Tibial artery (tissue), 4 donors: ENCODE measurements at places on chromosomes 3 and 15.

DNA sequence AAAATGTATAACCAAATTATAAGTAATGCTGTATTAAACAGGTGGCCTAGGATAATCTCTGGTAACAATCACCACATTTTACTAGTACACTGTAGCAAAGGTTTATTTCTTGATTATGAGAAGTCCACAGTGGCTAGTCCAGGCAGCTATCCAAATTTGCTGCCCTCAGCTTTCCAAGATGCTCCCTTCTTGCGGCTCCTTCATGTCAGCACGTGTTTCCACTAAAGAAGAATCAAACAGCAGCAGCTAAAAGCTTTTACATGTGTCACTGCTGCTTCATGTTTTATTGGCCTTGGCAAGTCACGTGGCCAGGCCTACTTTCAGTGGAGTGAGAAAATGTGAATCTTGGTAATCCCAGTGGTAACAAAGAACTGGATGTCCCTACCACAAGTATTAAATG is 5.6 kb upstream of the RBMS3 start:
- no peaks in the 10 kb centered on the region for H3K36me3 ChIP-seq
- H3K27me3 ChIP-seq, result no peaks in the 10 kb centered on the region
- no peak overlapping the region for H3K4me3 ChIP-seq
- no peak overlapping the region for H3K27ac ChIP-seq

GRCh38 chr3:189632242-189632641 is 1.1 kb downstream of the TP63 start:
- H3K27ac ChIP-seq, result no peak overlapping the region
- no peaks in the 10 kb centered on the region for H3K36me3 ChIP-seq
- peaks cover 9% of the 10 kb centered on the region for H3K4me1 ChIP-seq
- no peaks in the 10 kb centered on the region for H3K27me3 ChIP-seq
- H3K4me3 ChIP-seq, result no peak overlapping the region

GRCh38 chr3:127172211-127172610 is 20.7 kb upstream of the PRR23E start:
- H3K4me1 ChIP-seq, result peaks cover 5% of the 10 kb centered on the region
- no peak for DNase-seq
- no peak overlapping the region for H3K27ac ChIP-seq

DNA sequence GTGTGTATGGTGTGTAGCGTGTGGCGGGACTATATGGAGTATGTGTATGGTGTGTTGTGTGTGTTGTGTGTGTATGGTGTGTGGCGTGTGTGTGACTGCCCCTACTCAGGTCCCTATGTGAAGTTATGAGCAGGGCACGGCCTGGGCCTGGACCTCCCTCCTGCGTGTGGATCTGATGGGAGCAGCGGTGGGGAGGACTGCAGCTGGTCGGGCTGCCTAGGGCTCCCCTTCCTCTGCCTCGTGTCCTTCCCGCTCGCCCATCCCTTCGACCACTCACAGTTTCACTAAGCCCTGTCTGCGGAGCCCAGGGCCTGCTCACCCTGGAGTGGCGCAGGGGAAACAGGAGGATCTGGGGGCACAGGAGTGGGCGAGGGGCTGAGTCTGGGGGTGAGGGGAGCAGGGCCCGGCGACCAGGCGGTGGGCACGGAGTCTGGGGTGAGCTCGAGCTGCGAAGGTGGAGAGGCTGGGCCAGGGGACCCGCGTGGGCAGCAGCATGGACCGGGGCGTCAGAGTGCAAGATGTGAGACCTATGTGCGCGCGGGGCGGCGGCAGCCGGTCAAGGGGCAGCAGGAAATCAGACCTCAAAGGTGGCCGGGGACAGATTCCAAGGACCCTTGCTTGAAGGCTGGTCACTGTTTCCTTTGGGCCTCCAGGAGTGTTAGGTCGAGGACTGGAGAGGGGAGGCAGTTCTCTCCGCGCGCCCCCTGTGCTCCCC is 26.6 kb downstream of the GABRA5 start:
- no peaks in the 10 kb centered on the region for H3K27me3 ChIP-seq
- H3K27ac ChIP-seq, result no peak overlapping the region

DNA sequence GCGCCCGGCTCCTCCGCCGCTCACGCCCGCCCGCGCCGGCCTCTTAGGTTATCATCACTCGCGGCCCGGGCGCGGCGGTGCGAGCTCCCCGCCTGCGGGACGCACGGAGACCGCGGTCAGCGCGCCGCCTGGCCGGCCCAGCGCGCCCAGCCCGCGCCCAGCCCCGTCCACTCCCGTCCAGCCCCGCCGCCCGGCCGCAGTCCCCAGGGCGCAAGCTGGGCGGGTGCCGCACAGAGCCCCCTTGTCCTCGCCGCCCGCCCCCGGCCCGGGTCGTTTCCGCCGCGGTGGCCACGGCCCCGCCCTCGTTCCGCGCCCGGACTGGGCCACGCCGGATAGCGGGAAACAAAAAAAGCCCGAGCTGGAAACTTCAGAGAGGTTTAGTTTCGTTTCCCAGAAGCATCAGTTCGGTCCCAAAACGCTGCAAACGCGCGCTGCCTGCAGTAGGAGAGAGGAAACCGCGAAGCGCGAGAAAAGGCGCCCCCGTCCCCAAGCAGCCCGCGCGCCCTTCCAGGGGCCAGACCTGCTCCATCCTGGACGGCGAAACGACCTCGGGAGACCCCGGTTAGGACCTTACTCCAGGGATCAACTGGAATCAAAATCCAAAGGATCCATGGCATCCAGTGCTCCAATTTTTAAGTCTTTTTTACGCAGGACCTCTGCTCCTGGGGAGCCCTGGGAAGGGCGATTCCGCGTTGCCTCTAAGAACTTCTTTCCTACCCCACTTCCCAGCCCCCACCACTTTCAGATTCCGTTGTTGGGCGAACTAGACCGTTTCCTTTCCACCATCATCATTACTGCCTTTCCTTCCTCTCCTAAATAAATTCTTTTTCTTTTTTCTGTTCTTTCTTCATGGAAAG is at the start of gene ATP10A:
Gene ATP10A, minus strand, starts transcription at position 217 of the 857 bp plus-strand sequence. CDS start 231 bp downstream, outside the sequence.
- no peaks in the 10 kb centered on the region for H3K36me3 ChIP-seq
- no peaks in the 10 kb centered on the region for H3K27me3 ChIP-seq
- DNase-seq, result peak; percentile 78
- peak within 1 kb of the TSS; percentile 96 for H3K27ac ChIP-seq
- H3K4me1 ChIP-seq, result no peaks in the 10 kb centered on the region

- H3K27ac ChIP-seq, result no peak overlapping the region
- no peaks in the 10 kb centered on the region for H3K36me3 ChIP-seq
- no peaks in the 10 kb centered on the region for H3K4me1 ChIP-seq
- DNase-seq, result no peak
- H3K4me3 ChIP-seq, result no peak overlapping the region
These were observed 997.9 kb upstream of the ALCAM start for GRCh38 chr3:104368760-104369159.

DNA sequence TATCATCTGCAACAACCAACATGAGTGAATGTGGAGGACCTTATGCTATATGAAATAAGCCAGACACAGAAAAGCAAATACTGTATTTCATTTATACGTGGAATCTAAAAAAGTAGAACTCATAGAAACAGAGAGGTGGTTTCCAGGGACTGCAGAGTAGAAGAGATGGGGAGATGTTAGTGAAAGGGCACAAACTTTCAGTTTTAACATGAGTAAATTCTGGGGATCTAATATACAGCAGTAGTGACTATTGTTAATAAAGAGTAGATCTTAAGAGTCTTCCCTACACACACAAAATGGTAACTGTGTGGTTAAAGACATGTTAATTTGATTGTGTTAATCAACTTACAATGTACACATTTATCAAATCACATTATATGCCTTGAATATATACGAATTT is 20.9 kb upstream of the MELTF start:
- H3K27me3 ChIP-seq, result no peaks in the 10 kb centered on the region
- no peak for DNase-seq
- H3K27ac ChIP-seq, result no peak overlapping the region
- H3K4me3 ChIP-seq, result no peak overlapping the region
- H3K36me3 ChIP-seq, result peaks cover 62% of the 10 kb centered on the region
- no peaks in the 10 kb centered on the region for H3K4me1 ChIP-seq

DNA sequence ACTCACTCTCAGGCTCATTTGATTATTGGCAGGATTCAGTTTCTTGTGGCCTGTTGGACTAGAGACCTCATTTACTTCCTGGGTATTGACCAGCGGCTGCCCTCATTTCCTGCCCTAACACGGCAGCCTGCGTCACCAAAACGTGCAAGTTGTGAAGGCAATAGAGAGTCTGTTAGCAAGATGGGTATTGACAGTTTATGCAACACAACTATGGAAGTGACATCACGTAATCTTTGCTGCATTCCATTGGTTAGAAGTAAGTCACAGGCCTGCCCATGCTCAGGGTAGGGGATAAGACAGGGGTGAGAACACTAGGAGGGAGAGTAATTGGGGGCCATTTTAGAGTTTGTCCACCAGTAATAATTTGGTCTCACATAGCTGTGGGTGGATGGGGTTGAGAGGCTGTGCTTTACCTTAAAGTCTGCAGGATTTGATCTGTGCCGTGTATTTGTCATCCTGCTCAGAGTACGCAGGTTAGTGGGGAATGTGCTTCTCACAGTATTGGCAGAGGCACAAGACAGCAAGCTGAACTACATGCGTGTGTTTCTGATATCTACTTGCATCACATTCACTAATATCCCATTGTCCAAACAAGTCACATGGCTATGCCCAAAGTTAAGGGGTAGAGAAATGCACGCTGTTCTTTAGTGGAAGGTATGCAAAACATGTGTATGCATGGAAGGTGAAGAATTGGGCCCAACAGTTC is 83.3 kb downstream of the EDEM1 start:
- H3K27me3 ChIP-seq, result no peaks in the 10 kb centered on the region
- DNase-seq, result no peak
- no peak overlapping the region for H3K4me3 ChIP-seq
- no peaks in the 10 kb centered on the region for H3K36me3 ChIP-seq

- no peaks in the 10 kb centered on the region for H3K27me3 ChIP-seq
- no peak overlapping the region for H3K4me3 ChIP-seq
These were observed 31.9 kb upstream of the UACA start for GRCh38 chr15:70795311-70795665.

DNA sequence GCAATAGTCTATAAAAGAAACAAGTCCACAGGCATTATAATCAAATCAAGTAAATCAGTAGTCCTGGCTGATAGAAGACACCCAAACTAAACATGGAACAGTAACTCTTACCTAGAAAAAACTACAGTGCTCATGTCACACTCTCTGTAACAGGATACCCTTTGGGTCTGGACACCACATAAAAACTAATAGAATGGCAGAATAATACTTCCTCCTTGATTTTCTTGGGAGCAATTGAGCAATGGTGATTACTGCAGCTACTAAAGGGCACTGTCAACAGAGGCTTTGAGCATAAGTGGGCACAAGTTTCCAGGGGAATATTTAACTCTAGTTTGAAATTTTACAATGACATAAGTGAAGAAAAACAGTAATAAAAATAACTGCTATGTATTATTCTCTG is 59.5 kb downstream of the GLB1 start:
- no peaks in the 10 kb centered on the region for H3K27me3 ChIP-seq
- H3K27ac ChIP-seq, result no peak overlapping the region
- H3K36me3 ChIP-seq, result peaks cover 59% of the 10 kb centered on the region
- no peaks in the 10 kb centered on the region for H3K4me1 ChIP-seq
- no peak overlapping the region for H3K4me3 ChIP-seq
- no peak for DNase-seq

DNA sequence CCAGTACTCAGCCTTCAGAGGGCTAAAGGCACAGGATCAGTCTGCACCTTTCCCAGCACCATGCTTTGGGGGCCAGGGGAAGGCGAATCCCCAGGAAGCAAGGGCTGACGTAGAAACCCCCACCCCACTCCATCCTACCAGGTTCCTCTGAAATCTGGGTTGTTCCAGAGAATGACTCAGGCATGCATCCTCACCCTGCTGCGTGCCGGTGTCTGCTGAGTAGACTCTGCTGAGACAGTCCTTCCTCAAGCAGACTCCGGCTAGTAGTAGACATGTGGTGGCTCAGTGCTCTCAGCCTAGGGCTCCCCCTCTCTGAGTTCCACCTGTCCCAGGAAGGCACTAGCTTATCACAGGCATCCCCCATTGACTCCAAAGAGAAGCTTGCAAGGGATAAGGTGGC is 9.0 kb downstream of the TMEM43 start:
- peaks cover 15% of the 10 kb centered on the region for H3K4me1 ChIP-seq
- H3K27me3 ChIP-seq, result no peaks in the 10 kb centered on the region
- no peak overlapping the region for H3K4me3 ChIP-seq
- no peak for DNase-seq

GRCh38 chr3:50136714-50137405 is 18.3 kb upstream of the SEMA3F start:
- H3K4me1 ChIP-seq, result no peaks in the 10 kb centered on the region
- H3K27me3 ChIP-seq, result no peaks in the 10 kb centered on the region
- H3K4me3 ChIP-seq, result no peak overlapping the region
- no peak overlapping the region for H3K27ac ChIP-seq

- H3K36me3 ChIP-seq, result no peaks in the 10 kb centered on the region
- H3K4me1 ChIP-seq, result no peaks in the 10 kb centered on the region
- no peaks in the 10 kb centered on the region for H3K27me3 ChIP-seq
- H3K4me3 ChIP-seq, result no peak overlapping the region
These were observed 59.6 kb downstream of the COL6A6 start for GRCh38 chr3:130576375-130577266.

DNA sequence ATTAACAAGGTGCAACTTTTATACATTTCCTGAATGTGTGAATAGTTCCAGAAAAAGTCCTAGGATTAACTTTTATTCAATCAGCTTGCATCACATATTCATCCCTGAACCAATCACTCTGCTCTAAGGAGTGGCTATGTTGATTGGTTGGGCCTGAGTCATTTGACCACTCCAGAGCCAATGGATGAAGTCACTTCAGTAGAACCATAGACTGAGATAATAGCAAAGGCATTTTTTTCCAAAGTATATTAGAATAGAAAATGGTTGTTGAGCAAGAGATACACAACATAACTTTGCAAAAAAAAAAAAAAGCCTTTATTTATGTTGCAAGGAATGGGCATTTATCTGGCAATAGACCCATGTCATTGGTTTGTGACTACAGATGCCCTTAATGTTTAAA is 55.5 kb upstream of the AGTR1 start:
- no peaks in the 10 kb centered on the region for H3K36me3 ChIP-seq
- H3K4me3 ChIP-seq, result no peak overlapping the region
- H3K27ac ChIP-seq, result no peak overlapping the region
- H3K27me3 ChIP-seq, result no peaks in the 10 kb centered on the region
- H3K4me1 ChIP-seq, result peaks cover 25% of the 10 kb centered on the region

- no peaks in the 10 kb centered on the region for H3K27me3 ChIP-seq
- no peak overlapping the region for H3K4me3 ChIP-seq
These were observed 32.6 kb downstream of the PLS1 start for GRCh38 chr3:142628801-142629200.

- H3K4me1 ChIP-seq, result peaks cover 24% of the 10 kb centered on the region
- H3K36me3 ChIP-seq, result no peaks in the 10 kb centered on the region
- no peaks in the 10 kb centered on the region for H3K27me3 ChIP-seq
- H3K4me3 ChIP-seq, result no peak overlapping the region
These were observed 12.6 kb upstream of the IQSEC1 start for GRCh38 chr3:13085846-13086179.

GRCh38 chr3:122406198-122406597 is 9.7 kb downstream of the WDR5B start:
- peaks cover 5% of the 10 kb centered on the region for H3K36me3 ChIP-seq
- no peaks in the 10 kb centered on the region for H3K27me3 ChIP-seq
- no peak for DNase-seq
- no peak overlapping the region for H3K27ac ChIP-seq
- H3K4me3 ChIP-seq, result no peak overlapping the region

- H3K36me3 ChIP-seq, result no peaks in the 10 kb centered on the region
- DNase-seq, result no peak
- no peak overlapping the region for H3K4me3 ChIP-seq
These were observed 126.4 kb downstream of the SHQ1 start for GRCh38 chr3:72721683-72722381.
